ENCODE measurements at places on chromosomes 2 and 18. TPM values are rescaled to one million over a fixed set of nuclear protein-coding genes. Genes with fewer than 3 reads are reported as not detected.

The GLI2 gene
- total RNA-seq: not detected

GRCh38 chr2:106965611-106966010 lies 79.6 kb upstream of the ST6GAL2 start:
- no peaks in the 10 kb centered on the region for H3K27me3 ChIP-seq
- H3K4me3 ChIP-seq: no peak overlapping the region
- DNase-seq: no peak
- H3K4me1 ChIP-seq: no peaks in the 10 kb centered on the region
- no peak overlapping the region for H3K27ac ChIP-seq
- no peaks in the 10 kb centered on the region for H3K36me3 ChIP-seq

DNA sequence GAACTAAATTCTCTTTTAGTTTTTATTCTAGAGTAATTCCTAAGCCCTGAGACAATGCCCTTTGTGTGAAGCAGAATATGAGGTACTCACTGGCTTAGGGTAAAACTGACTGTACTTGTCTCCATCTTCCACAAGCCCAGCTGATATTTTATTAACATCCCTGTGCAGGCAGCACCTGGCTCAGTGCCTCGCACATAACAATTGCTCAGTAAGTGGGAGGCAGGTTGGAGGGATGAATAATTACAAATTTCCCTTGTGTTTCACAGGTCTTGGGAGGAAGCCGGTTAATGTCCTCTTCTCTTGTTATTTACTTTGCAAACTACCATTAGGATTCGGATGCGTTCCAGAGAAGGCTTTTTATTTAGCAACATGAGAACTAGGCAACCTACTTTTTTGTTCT lies 249.8 kb upstream of the FSHR start:
- H3K27me3 ChIP-seq: no peaks in the 10 kb centered on the region
- H3K27ac ChIP-seq: no peak overlapping the region
- H3K36me3 ChIP-seq: no peaks in the 10 kb centered on the region
- H3K4me3 ChIP-seq: no peak overlapping the region
- no peak for DNase-seq

The TXNDC2 gene
- total RNA-seq: not detected

GRCh38 chr18:75081486-75081885 lies 127.5 kb downstream of the PTGR3 start:
- no peak overlapping the region for H3K27ac ChIP-seq
- no peaks in the 10 kb centered on the region for H3K27me3 ChIP-seq
- DNase-seq: no peak
- H3K4me1 ChIP-seq: no peaks in the 10 kb centered on the region
- peaks cover under 1% of the 10 kb centered on the region for H3K36me3 ChIP-seq
- H3K4me3 ChIP-seq: no peak overlapping the region

DNA sequence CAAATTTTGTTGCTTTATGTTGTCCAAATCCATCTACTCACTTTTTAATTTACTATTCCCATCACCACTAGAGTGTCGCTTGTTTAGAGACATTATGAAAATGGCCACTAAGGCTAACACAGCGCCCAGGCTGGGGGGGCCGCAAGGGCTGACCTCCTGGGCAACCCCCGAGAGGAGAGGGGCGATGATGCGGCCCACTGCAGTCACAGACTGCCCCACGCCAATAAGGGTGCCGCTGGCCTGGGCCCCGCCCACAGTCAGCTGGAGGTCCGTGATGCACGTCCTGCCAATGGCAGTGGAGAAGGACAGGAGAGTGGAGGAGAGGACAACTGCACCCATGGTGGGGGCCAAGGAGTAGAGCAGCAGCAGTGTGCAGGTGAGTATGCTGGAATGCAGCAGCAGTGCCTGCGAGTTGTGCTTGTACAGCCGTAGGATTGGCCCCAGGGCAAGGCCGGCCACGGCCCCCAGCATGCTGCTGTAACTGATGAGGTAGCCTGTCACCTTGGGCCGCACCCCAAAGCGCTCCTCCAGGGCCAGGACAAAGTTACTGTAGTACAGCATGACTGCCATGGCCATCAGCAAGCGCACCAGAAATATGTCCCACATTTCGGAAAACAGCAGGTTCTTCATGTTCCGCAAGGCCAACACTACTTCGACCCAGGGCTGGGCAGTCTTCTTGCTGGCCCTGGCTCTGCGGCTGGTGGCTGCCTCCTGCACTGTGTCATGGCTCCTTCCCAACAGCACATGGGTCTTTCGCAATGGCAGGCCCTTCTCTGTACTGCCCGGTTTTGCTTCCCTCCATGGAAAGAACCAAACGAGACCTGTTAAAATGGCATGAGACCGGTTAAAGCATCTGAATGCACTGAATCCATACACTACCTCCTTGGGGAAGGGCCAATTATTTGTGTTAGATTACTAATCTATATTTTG lies 43.2 kb upstream of the TMEM182 start:
- H3K4me3 ChIP-seq: no peak overlapping the region
- H3K27ac ChIP-seq: no peak overlapping the region
- H3K4me1 ChIP-seq: no peaks in the 10 kb centered on the region
- H3K36me3 ChIP-seq: peaks cover 26% of the 10 kb centered on the region
- DNase-seq: no peak
- H3K27me3 ChIP-seq: no peaks in the 10 kb centered on the region

Data from activated CD4-positive, alpha-beta T cell treated with anti-CD3 and anti-CD28 coated beads for 36 hours (primary cell).